ENCODE measurements at places on chromosomes 1 and 21. TPM values are rescaled to one million over a fixed set of nuclear protein-coding genes. Genes with fewer than 3 reads are reported as not detected.

DNA sequence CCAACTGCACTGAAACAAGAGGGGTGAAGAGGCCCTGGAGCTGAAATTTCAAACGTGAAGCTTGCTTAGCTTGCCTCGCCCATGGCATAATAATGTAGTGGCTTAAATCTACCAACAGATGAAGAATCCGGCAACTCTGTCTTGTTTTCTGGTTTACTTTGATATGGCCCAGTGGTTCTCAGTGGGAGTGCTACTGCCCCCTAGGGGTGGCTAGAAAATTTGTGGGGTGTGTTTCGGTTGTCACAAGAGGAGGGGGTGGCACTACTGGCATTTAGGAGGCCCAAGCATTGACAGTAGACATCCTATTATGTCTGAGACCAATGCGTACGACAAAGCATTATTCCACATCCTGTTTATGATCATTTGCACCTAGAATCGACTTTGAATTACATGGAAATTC lies 51.9 kb upstream of the C8B start:
- H3K36me3 ChIP-seq: no peaks in the 10 kb centered on the region
- H3K4me1 ChIP-seq: no peaks in the 10 kb centered on the region
- no peak overlapping the region for H3K27ac ChIP-seq
- DNase-seq: no peak
- H3K27me3 ChIP-seq: no peaks in the 10 kb centered on the region
- H3K4me3 ChIP-seq: no peak overlapping the region

PCP4 gene
- 2.0 TPM for total RNA-seq

LRRIQ3 gene
- 1.0 TPM for total RNA-seq

DNA sequence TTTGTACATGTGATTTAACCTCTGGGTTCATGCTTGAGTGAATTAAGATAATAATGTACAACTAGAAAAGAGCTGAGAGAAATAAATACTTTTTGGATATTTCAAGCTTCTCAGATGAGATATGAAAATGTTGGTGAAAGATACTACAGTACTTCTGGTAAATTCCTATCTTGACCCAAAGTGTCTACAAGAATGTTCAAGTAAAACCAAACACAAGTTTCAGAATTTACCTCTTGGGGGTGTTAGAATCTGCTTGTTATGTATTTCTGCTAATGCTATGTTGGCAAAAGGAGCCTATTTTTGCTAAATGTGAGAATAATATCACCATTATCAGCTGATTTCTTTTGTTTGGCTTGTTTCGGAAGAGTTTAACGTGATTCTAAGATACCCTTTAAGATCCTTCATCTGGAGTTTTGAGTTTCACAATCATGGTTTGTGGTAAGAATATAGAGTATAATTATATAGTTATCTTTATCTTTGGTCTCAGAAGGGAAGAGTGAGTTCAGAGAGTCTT lies 388.5 kb downstream of the LMO4 start:
- no peaks in the 10 kb centered on the region for H3K36me3 ChIP-seq
- H3K27me3 ChIP-seq: no peaks in the 10 kb centered on the region
- H3K27ac ChIP-seq: no peak overlapping the region
- no peak overlapping the region for H3K4me3 ChIP-seq

DNA sequence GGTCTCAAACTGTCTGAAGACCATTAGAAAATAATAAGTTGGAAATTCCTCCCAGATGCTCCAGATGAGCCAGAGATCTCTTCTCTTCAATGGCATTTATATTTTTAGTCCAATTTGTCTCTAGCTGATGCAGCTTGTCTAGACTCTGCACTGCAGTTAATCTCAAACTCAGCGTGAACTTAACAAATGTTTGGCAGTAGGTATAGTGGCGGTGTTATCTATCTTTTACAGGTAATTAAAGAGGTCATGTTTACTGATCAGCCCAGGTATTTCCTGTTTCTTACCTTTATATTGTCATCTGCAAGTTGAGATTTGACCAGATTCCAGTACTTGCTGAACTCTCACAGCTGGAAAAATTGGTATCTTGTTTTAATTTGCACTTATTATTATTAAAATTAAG lies 1024.5 kb upstream of the ADGRL2 start:
- no peaks in the 10 kb centered on the region for H3K27me3 ChIP-seq
- H3K36me3 ChIP-seq: no peaks in the 10 kb centered on the region
- no peak overlapping the region for H3K27ac ChIP-seq
- peaks cover 27% of the 10 kb centered on the region for H3K4me1 ChIP-seq
- no peak for DNase-seq
- no peak overlapping the region for H3K4me3 ChIP-seq

CFHR4 gene
- not detected for total RNA-seq

GRCh38 chr1:1100296-1100695 lies 15.6 kb downstream of the C1orf159 start:
- DNase-seq: no peak
- peaks cover 16% of the 10 kb centered on the region for H3K36me3 ChIP-seq
- H3K4me1 ChIP-seq: no peaks in the 10 kb centered on the region
- no peaks in the 10 kb centered on the region for H3K27me3 ChIP-seq
- no peak overlapping the region for H3K27ac ChIP-seq
